ENCODE measurements at places on chromosomes 11 and 22.

DNA sequence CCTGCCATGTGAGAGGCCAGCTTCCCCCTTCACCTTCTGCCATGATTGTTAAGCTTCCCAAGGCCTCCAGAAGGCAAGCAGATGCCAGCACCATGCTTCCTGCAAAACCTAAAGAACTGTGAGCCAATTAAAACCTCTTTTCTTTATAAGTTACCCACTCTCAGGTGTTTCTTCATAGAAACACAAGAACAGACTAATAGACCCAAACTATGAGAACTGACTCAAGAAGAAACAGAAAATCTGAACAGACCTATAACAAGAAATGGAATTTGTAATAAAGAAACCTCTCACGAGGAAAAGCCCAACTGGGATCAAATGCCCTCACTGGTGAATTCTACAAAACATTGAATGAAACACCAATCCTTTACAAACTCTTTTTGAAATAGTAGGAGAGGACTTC is 12.0 kb downstream of the NPAT start:
- no peak for DNase-seq

- DNase-seq, result no peak
Measured at GRCh38 chr11:63132985-63133775, 10.8 kb downstream of the SLC22A24 start.

GRCh38 chr11:1502954-1503707 is 16.6 kb upstream of the MOB2 start:
- no peak for DNase-seq

- DNase-seq, result no peak
Measured at GRCh38 chr11:70501933-70502540, 103.7 kb downstream of the CTTN start.

GRCh38 chr11:105857728-105858127 is 164.3 kb downstream of the MSANTD4 start:
- no peak for DNase-seq

- no peak for DNase-seq
Measured at GRCh38 chr11:130891326-130891725, 25.0 kb downstream of the SNX19 start.

- DNase-seq, result no peak
Measured at GRCh38 chr11:134716582-134716981, 304.5 kb upstream of the B3GAT1 start.

GRCh38 chr11:36073411-36074203 is 129.7 kb downstream of the LDLRAD3 start:
- DNase-seq, result no peak

GRCh38 chr22:24005201-24005600 is at the start of gene GSTT4:
Gene GSTT4, minus strand, starts transcription at chr22:24005453. Its CDS starts 97 bp downstream, at chr22:24005356.
- DNase-seq, result no peak

DNA sequence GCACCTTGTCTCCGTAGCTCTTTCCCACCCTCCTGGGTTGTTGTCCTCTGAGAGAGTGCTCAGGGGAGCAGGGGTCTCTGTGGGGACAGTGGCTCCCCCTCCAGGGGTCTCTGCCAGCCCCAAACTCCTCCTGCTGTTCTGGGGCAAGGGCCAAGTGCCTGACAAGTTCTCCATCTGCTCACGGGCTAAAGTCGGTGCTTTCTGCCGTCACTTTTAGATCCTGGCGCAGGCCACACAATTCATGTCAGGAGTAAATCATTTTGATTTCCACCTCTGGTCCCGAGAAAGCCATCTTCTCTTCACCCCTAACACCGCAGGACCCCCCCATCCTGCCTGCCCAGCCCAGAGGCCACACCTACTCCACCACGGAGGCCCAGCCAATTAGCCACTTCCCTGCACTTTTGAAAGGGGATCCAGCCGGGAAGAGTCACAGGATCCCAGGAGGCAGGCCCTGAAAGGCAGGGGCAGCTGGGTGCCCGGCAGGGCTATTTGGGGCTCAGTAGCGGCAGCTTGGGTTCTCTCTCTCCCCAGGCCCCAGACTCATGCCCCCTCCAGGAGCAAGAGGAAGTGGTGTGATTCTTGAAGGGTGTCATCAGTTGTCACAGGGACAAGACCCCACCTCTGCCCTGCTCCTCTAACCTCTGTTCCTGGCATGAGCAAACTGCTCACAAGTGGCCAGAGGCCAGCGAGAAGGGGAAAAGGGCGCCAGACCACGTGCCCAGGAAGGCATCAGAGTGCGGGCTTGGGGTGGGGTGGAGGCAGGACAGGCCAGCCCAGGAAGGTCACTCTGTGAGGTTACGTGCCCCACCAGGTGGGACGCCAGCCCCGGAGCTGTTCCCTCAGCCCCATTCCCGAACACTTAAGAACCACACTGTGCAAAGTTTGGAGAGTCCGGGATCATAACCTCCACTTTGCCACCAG is 1.3 kb downstream of the MACROD1 start:
- no peak for DNase-seq

DNA sequence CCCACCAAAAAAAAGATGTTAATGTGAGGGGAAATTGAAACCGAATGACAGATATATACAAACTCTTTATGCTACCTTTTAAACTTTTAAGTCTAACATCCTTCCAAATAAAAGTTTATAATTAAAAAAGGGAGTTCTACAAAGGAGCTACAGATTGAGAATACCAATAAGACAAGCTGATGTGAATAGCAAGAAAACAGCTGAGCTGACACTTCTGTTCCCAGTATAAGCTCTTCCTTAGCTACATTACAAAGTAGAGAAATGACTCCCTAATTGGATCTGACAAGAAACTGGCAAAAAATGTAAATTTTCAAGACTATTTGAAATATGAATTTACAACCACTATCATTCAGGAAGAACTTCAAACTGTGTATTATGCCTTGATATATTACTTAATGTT is 294.6 kb upstream of the SYN3 start:
- no peak for DNase-seq

DNA sequence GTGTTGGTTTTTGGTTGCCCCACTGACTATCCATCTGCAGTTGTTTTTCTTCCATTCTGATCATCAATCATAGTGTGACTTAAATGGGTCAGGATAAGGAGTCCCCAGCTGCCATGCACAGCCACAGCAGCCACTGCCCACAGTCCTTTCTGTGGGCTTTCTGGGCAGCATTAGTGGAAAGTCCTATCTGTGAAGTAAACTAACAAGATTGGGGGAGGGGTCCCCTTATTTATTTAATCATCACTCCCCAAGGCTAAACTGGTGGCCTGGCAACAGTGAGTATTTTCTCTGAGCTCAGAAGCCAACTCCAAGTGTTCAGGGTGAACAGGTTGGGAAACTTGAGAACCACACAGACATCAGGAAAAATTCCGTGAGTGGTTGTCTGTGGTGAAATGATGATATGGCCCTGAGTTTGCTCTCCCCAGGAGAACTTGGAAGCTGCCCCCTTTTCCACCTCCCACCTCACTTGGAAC is 145.0 kb downstream of the CCDC34 start:
- no peak for DNase-seq

DNA sequence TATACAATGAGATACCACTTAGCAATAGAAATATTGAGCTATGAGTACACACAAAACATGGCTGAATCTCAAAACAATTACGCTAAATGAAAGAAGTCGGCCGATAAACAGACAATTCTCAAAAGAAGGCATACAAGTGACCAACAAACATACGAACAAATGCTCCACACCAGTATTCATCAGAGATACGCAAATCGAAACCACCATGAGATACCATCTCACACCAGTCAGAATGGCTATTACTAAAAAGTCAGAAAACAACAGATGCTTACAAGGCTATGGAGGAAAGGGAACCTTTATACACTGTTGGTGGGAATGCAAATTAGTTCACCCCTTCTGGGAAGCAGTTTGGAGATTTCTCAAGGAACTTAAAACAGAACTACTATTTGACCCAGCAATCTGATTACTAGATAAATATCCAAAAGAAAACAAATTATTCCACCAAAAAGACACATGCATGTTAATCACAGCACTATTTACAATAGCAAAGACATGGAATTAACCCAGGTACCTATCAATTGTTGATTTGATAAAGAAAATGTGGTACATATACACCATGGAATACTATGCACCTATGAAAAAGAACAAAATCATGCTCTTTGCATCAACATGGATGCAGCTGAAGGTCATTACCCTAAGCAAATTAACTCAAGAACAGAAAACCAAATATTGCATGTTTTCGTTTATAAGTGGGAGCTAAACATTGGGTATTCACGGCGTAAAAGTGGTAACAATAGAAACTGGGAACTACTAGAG is 90.9 kb upstream of the GRAMD1B start:
- DNase-seq, result no peak

GRCh38 chr11:116043857-116044256 is 539.6 kb upstream of the CADM1 start:
- DNase-seq, result no peak

- no peak for DNase-seq
Measured at GRCh38 chr11:1206391-1207271, 16.2 kb upstream of the MUC5B start.

DNA sequence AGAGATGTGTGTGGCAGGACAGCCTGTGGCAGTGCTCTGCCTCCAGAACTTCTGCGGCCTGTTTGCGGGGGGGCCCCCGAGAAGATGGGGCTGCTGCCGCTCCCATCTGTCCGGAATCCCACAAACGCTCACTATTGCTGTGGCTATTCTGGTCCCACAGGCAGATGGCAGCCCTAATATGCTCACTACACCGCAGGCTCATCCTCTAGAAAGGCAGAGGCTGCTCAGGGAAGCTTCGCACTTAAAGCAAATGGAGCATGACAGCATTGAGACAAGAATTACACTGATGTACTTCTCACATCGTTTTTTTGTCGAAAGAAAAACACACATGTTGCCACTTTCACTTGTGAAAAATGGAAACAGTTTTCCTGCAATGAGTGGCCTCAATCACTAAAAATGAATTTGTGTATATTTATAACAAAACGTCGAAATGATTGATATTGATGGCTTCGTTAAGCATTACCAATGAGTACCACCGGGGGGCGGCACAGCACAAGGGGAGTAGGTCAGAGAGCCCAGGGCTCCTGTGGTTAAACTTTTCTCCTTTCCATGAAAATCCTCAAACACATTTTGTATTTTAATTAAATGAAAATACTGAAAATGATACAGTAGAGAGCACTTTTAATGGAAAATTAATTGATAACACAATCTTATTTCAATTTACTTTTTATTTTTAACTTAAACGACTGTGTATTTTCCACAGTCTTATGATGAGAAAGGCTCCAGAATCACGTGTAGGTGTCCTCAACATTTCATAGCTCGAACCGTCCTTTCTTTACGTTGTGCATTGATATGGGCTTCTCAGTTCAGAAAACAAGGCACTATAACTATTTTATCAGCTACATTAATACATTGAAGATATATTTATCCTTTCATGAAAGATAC is 69.1 kb downstream of the CTTN start:
- no peak for DNase-seq

GRCh38 chr11:117837791-117838190 is 13.2 kb upstream of the FXYD2 start:
- DNase-seq, result no peak

DNA sequence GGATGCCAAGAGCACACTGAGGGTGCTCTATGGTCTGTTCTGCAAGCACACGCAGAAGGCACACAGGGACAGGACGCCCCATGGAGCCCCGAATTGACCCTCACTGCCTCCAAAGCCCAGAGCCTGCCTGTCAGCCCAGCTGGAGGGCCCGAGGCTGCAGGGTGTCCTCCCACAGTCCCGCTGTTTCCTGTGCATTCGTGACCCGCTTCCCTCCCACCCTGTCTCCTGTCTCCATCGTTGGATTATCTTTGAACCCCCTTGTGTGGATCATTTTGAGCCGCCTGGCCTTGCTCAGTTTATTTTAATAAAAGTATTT is 25.6 kb downstream of the PARVG start:
- DNase-seq, result no peak

- DNase-seq, result no peak
Measured at GRCh38 chr11:19873730-19874129, 161.1 kb downstream of the NAV2 start.

- no peak for DNase-seq
Measured at GRCh38 chr11:99019696-99020095, 1.1 kb upstream of the CNTN5 start.

DNA sequence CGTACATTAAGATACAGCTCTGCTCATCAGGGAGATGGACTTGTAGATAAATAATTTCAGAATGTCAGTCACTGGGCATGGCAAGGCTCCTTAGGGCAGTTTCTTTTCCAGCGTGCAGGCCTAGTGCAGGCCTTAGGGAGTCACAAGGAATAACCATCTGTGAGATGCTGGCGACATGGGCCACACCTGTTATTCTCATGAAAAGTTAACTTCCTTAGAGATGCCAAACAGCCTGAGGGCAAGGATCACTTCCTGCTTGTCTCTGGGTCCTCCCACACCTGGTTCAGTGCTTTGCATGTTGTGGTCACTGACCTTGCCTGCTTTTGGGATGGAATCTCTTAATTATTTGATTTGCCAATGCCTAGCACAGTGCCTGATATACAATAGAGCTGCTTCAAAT is 70.6 kb downstream of the ST3GAL4 start:
- no peak for DNase-seq
